ENCODE measurements at places on chromosomes 2 and 18. TPM values are rescaled to one million over a fixed set of nuclear protein-coding genes. Genes with fewer than 3 reads are reported as not detected.

- no peaks in the 10 kb centered on the region for H3K27me3 ChIP-seq
- no peak for DNase-seq
- no peaks in the 10 kb centered on the region for H3K4me1 ChIP-seq
- no peak overlapping the region for H3K27ac ChIP-seq
- no peak overlapping the region for H3K4me3 ChIP-seq
- H3K36me3 ChIP-seq, result peaks cover 52% of the 10 kb centered on the region
Observed at GRCh38 chr2:15624903-15625302, 33.2 kb downstream of the DDX1 start.

- no peaks in the 10 kb centered on the region for H3K36me3 ChIP-seq
- no peak overlapping the region for H3K4me3 ChIP-seq
- no peak overlapping the region for H3K27ac ChIP-seq
- no peak for DNase-seq
- H3K27me3 ChIP-seq, result no peaks in the 10 kb centered on the region
Observed at GRCh38 chr18:22277758-22278157, 108.4 kb downstream of the GATA6 start.

- H3K27me3 ChIP-seq, result no peaks in the 10 kb centered on the region
- H3K36me3 ChIP-seq, result no peaks in the 10 kb centered on the region
- H3K27ac ChIP-seq, result no peak overlapping the region
- H3K4me3 ChIP-seq, result no peak overlapping the region
Observed at GRCh38 chr2:225764346-225764745, 364.8 kb downstream of the NYAP2 start.

- no peak overlapping the region for H3K4me3 ChIP-seq
- H3K36me3 ChIP-seq, result no peaks in the 10 kb centered on the region
- H3K27ac ChIP-seq, result no peak overlapping the region
- DNase-seq, result no peak
- no peaks in the 10 kb centered on the region for H3K4me1 ChIP-seq
- H3K27me3 ChIP-seq, result no peaks in the 10 kb centered on the region
Observed at GRCh38 chr18:48645427-48646002, 106.7 kb downstream of the CTIF start.

DNA sequence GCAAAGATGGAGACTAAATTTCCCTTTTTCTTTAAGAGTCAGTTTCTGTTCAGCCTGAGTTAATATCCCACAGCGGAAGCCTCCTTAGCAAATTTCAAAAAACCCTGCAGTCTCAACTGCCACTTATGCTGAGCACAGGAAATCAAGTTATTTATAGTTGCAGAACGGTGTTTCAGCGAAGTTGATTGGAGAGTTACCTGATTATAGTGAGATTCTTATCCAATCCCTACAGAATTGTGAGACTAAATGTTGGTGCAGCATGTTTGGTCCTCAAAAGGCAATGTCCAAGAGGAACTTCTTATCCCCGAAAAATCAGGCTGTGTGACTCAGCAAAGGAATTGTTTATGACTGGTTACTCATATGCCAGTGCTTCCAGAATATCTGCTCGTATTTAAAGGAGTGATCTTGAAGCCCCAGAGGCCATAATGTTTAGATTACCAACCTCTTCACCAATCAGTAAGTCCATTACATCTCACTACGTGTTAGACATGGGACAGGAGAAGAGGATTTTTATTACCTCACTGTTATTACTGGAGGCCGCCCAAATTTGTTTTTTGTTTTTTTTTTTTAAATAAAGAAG lies 67.9 kb downstream of the LRRFIP1 start:
- H3K4me3 ChIP-seq, result peak overlapping the region; percentile 83
- peak overlapping the region; percentile 97 for H3K27ac ChIP-seq
- H3K27me3 ChIP-seq, result no peaks in the 10 kb centered on the region
- peaks cover 2% of the 10 kb centered on the region for H3K36me3 ChIP-seq
- peaks cover 57% of the 10 kb centered on the region for H3K4me1 ChIP-seq

DNA sequence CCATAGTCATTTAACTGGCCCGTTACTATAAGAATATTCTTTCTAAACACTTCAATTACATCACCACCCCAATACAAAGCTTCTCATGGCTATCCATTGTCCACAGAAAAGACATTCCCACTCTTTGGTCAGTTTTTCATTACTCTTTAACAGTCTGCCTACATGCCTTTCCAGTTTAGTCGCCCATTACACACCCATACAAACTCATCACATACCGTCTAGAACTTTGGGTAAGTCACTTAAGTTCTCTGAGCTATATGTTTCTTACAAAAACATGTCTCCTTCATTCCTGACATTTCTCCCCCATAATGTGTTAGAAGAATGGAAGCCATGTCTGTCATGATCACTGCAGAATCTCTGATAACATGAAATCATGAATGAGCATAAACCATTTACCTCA lies 108.2 kb upstream of the STK17B start:
- no peak overlapping the region for H3K27ac ChIP-seq
- peaks cover 3% of the 10 kb centered on the region for H3K4me1 ChIP-seq
- H3K27me3 ChIP-seq, result no peaks in the 10 kb centered on the region
- no peak for DNase-seq
- H3K4me3 ChIP-seq, result no peak overlapping the region

DNA sequence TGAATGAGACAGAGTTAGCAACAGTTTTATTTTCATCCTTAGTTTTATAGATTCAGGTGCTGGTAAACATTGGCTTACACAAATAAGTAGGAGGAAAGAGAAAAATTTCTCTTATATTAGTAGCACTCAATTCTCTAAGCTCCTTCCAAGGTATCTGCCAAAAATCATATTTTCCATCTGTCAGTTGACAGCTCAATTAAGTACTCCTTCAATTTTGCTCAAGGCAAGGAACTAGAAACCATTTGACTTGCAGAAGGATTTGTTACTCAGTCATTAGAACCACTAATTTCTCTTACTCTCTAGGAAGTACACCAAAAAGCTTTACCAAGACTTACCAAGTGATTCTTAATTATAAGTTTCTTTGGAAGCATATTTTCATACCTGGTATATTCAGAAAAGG lies 101.4 kb upstream of the ATP8B1 start:
- H3K27ac ChIP-seq, result no peak overlapping the region
- H3K4me3 ChIP-seq, result no peak overlapping the region
- no peaks in the 10 kb centered on the region for H3K27me3 ChIP-seq
- no peak for DNase-seq

GRCh38 chr2:105803337-105803736 lies 58.6 kb downstream of the NCK2 start:
- no peak for DNase-seq
- H3K36me3 ChIP-seq, result no peaks in the 10 kb centered on the region
- no peaks in the 10 kb centered on the region for H3K27me3 ChIP-seq
- H3K4me1 ChIP-seq, result no peaks in the 10 kb centered on the region
- no peak overlapping the region for H3K4me3 ChIP-seq

Gene DNAH6
- not detected for total RNA-seq

DNA sequence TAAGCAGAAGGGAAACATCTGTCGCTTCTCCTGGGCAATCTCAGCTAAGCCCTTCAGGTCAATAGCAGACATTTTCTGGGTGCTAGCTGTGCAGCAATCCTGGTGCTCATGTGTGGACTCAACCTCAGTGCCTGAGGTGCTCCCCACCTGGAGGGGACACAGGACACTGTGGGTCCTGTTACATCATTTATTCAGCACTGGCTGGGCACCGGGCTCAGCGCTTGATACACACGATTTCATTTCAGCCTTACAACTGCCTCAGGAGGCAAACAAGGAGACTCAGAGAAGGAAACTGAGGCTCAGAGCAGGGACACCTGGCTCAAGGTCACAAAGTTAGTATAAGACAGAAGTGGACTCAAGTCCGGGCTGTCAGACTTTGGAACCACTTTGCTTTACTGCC lies 46.7 kb downstream of the MARCO start:
- no peaks in the 10 kb centered on the region for H3K36me3 ChIP-seq
- DNase-seq, result no peak

GRCh38 chr2:40096360-40096759 lies 317.3 kb upstream of the THUMPD2 start:
- no peaks in the 10 kb centered on the region for H3K27me3 ChIP-seq
- no peak overlapping the region for H3K4me3 ChIP-seq
- DNase-seq, result no peak

Gene LTBP1
- 10.3 TPM for total RNA-seq

Gene PRKAG3
- total RNA-seq, result not detected

- no peak for DNase-seq
- no peaks in the 10 kb centered on the region for H3K36me3 ChIP-seq
- H3K4me3 ChIP-seq, result no peak overlapping the region
- no peaks in the 10 kb centered on the region for H3K27me3 ChIP-seq
Observed at GRCh38 chr2:114237331-114237730, 205.1 kb upstream of the DPP10 start.

Gene FTCDNL1
- 5.2 TPM for total RNA-seq

DNA sequence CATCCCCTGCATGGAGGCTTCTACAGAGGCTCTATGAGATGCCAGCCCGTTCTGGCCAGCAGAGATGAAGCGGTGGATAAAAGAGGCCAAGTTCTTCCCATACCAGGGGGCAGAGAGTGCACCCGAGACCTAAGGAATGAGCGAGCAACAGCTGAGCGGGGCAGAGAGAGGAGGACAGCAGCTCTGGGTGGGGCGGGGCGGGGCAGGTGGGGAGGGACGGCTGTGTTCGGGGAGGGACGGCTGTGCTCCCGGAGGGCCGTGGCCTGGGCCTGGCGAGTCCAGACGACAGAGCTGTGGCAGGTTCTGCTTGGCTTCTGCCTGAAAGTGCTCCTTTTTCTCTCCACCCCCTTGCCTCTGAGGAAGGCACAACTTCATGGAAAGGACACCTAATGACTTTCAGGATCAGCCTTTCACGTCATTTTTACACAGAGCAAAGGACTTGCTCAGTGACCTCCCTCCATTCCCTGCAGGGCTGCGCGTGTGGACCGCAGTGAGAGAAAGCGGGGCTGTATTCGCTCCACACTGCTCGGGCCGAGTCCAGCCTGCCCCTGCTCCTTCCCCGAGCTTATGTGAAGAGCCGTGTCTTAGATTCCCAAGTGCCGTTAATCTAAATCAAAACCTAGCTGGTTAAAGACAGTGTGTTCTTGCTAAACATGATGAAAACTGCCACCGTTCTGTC lies 232.9 kb downstream of the HDAC4 start:
- 0 out of 2 replicates have a peak, but pooled peaks cover 5% of the 10 kb centered on the region for H3K36me3 ChIP-seq
- no peak overlapping the region for H3K4me3 ChIP-seq
- no peak for DNase-seq
- no peaks in the 10 kb centered on the region for H3K4me1 ChIP-seq

DNA sequence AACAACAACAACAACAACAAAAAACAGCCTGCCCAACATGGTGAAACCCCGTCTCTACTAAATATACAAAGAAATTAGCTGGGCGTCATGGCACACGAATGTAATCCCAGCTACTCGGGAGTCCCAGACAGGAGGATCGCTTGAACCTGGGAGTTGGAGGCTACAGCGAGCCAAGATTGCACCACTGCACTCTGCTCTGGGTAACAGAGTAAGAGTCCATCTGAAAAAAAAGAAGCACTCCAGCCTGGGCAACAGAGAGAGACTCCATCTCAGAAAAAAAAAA lies 344.1 kb upstream of the PLGLB2 start:
- H3K27me3 ChIP-seq, result no peaks in the 10 kb centered on the region
- no peak for DNase-seq
- H3K27ac ChIP-seq, result no peak overlapping the region
- no peaks in the 10 kb centered on the region for H3K36me3 ChIP-seq
- H3K4me1 ChIP-seq, result no peaks in the 10 kb centered on the region
- H3K4me3 ChIP-seq, result no peak overlapping the region

Gene CFC1B
- total RNA-seq, result not detected

Gene VWA3B
- not detected for total RNA-seq

GRCh38 chr2:118774458-118775133 lies 72.9 kb downstream of the EN1 start:
- H3K27ac ChIP-seq, result no peak overlapping the region
- no peaks in the 10 kb centered on the region for H3K4me1 ChIP-seq
- no peaks in the 10 kb centered on the region for H3K36me3 ChIP-seq
- H3K27me3 ChIP-seq, result peaks cover 56% of the 10 kb centered on the region
- 0 out of 2 replicates have a peak overlapping the region, but pooled peaks have one; percentile 16 for H3K4me3 ChIP-seq

All from PC-9 (cell line).